Hindlimb muscle (tissue), 1 donor: ENCODE measurements at places on chromosomes 4 and X. TPM values are rescaled to one million over a fixed set of nuclear protein-coding genes. Genes with fewer than 3 reads are reported as not detected.

DNA sequence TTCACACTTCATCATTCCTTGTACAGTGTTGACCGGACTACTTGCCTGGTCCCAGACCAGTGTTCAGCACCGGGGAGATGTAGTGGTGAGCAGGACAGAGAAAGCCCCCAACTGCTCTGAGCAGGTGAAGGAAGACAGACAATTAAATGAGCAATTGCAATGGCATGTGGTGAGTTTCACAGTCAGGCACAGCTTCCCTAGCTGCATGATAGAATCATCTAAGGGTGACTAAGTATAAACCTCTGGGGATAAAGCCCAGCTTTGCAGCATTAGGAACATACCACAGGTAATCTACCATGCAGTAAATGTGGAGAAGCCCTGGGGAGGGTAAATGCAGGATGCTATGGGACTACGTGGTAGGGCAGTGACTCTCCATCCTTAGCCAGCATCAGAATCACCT is 47.8 kb downstream of the TMA16 start:
- DNase-seq: no peak

GRCh38 chrX:71128915-71129765 is 10.7 kb downstream of the MED12 start:
- peak; percentile 43 for DNase-seq

GRCh38 chr4:76822303-76822702 is 75.6 kb downstream of the SOWAHB start:
- DNase-seq: no peak

GRCh38 chr4:151745481-151746231 is 15.2 kb downstream of the GATB start:
- DNase-seq: no peak

DNA sequence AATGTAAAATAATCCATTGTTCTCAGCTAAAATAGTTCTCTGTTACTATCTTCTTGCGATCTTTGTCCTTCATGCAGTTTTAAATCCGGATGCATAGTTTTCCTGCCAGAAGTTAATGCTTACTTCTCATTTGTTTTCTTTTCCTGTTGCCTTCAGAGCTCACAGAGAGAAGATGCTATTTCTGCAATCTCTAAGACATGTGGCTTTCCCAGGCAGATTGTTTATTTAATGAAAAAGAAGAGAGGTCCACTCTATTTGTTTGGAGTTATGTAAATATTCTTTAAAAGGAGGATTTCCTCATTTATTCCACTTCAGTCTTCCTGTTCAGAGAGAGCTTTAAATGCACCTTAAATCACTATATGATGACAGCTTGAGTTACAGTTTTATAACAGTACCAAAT is 39.3 kb upstream of the HPGD start:
- DNase-seq: peak; percentile 6

GRCh38 chr4:154616287-154616686 is 3.8 kb upstream of the FGG start:
- DNase-seq: no peak

DNA sequence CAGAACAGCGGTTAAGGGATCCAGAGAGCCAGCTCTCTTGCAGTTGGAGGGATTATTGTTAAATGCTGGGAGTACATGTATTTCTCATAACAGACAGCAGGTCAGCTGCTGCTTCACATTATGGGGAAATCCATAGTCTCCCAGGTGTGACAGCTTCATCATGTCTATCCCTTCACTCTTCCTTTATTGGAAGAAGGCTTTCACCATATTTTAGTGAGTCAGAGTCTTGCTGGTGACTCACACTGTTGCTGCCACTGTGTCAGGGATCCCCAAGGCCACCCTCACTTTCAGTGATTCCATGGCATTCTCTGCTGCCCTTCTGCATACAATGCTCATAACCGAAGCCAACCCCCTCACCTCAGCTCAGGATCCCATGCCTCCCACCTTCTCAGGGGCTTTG is 32.9 kb upstream of the PAGE5 start:
- no peak for DNase-seq

GRCh38 chrX:152897222-152898131 is at the start of gene ZNF185:
TSS of gene ZNF185 (plus strand) at chrX:152898067. CDS start at chrX:152914490, 16,423 bp downstream.
- DNase-seq: peak; percentile 74

GRCh38 chr4:35175894-35176293 is 1068.4 kb downstream of the ARAP2 start:
- DNase-seq: no peak

DNA sequence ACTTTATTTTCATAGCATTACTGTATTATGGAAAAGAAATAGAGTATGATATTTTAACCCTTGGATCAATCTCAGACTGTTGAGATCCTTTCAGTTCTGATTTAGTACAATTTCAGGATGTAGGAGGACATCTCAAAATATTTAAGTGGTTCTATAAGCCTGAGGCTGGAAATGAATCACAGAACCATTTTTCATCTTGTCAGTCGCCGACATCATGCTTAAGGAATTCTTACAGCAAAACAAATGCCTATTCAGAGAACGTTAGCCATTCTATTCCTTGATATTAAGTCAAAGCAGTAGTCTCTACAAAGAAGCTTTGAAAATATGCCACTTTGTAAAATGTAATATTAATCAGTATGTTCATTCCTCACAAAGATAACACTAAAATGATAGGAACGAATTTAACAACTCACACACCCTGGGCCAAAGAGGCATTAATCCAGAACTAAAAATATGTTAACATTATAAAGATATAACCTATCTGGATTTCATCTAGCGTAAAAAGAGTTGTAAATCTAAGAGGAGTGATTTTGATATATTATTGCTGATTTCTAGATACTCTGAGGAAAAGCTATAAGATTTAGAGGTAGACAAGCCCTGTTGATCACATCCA is 152.0 kb downstream of the GASK1B start:
- DNase-seq: peak; percentile 26

Gene RNF150
- 42.4 TPM for polyA plus RNA-seq

Gene CD38
- polyA plus RNA-seq: 1.3 TPM

Gene DRD5
- 0.44 TPM for polyA plus RNA-seq

Gene HSFX1
- 2.1 TPM for polyA plus RNA-seq

Gene MTCP1
- 14.7 TPM for polyA plus RNA-seq

Gene UGT8
- polyA plus RNA-seq: 0.28 TPM
